ENCODE measurements at places on chromosomes 2 and 18. TPM values are rescaled to one million over a fixed set of nuclear protein-coding genes. Genes with fewer than 3 reads are reported as not detected.

FKBP1B gene
- total RNA-seq = 12.6 TPM

CSRNP3 gene
- 1.9 TPM for total RNA-seq

RGPD3 gene
- not detected for total RNA-seq

PAX8 gene
- not detected for total RNA-seq

NRP2 gene
- total RNA-seq = 58.4 TPM

C2orf92 gene
- 15.0 TPM for total RNA-seq

SERPINB11 gene
- total RNA-seq = not detected

UGT1A5 gene
- total RNA-seq = not detected

TFCP2L1 gene
- total RNA-seq = not detected

DNA sequence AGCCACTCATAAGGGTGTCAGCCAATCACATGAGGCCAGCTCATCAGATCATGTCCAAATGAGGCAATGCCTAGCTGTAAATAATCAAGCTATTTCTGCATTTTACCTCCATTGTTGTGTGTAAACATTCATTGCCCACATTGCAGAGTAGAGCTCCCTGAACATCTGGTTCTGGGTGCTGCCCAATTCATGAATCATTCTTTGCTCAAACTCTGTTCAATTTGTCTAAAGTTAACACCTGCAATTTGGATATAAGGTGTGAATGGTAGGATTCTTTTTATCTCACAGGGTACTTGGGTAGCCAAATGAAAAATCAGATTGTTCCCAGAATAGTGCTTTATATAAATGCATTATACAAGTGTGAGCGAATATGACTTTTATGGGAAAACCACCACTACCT is 345.5 kb upstream of the NT5C1B start:
- no peak for DNase-seq

DNA sequence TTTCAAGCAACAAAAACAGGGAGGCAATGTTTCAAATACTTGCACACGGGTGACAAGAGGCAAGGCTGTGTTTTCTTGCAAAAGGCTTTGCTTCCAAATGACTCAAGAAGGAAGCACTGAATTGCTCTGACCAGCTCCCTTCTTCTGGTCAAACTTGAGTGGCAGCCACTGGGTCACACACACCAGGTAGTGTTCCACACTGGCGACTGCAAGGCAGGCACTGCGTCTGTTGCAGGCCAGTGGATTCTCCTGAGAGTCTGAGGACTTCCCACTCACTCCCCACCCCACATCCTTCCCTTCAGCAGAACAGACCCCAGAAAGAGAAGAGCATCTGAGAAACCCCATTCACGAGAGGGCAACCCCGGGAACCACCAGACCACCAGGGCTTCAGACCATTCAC is 19.8 kb downstream of the PARD6G start:
- peak; percentile 63 for DNase-seq

DNA sequence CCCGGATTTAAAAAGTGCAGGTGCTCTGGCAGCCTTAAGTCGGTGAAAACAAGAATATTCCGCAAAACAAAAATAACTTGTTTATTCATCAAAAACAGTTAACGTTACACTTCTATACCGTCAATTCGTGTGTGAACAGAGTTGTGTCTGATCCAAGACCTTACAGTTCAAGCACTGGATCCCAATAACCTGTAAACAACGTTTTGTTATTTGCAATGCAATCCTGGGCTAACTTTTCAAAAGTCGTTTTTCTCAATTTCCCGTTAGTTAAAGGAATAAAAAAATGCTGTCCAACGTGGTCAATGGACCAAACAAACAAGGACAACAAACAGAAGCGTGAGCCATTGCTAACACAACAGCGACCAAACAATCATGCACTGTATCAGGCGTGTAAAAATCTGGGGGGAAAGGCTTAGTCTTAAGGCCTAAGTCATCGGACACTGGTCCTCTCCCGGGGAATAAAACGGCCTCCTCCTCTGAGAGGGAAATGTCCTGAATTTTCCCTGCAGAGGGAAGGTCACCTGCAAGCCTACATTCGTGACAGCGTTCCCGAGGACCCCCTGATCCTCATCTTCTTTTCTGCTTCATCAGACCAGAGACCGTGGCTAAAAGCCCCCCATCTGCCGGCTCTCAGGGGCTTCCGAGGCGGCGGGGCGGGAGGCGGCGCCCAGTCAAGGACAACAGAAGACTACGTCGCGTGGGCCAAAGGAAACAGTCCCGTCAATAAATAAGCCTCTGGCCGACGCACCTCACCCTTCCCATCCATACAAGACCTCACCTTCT is 490 bp downstream of the NDUFS1 start:
- DNase-seq = no peak

- DNase-seq = no peak
Observed at GRCh38 chr18:58831606-58832005, 33.1 kb upstream of the ZNF532 start.

- peak; percentile 73 for DNase-seq
Observed at GRCh38 chr2:113164215-113164929, 9.4 kb upstream of the PSD4 start.

- no peak for DNase-seq
Observed at GRCh38 chr18:64403784-64404503, 255.1 kb upstream of the LINC00305 start.

- DNase-seq = no peak
Observed at GRCh38 chr18:44876755-44877154, 196.1 kb downstream of the SETBP1 start.

DNA sequence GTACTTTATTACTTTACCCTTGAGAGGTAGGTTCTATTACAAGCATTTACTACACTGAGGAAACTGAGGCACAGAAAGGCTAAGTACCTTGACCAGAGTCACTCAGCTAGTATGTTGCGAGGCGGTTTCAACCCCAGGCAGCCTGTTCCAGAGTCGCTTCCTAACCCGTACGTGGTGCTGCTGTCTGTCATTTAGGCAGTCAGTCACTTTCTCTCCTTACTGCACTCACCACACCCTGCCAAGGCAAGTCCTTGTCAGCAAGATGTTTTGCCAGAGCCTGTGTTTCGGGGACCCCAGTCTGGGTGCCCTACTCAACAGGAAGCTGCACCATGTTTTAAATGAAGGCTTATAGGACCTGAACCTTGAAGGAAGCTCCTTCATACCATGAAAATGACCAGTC is 174.9 kb downstream of the TPGS2 start:
- no peak for DNase-seq

GRCh38 chr18:61606068-61606660 is 272.9 kb downstream of the CDH20 start:
- no peak for DNase-seq

DNA sequence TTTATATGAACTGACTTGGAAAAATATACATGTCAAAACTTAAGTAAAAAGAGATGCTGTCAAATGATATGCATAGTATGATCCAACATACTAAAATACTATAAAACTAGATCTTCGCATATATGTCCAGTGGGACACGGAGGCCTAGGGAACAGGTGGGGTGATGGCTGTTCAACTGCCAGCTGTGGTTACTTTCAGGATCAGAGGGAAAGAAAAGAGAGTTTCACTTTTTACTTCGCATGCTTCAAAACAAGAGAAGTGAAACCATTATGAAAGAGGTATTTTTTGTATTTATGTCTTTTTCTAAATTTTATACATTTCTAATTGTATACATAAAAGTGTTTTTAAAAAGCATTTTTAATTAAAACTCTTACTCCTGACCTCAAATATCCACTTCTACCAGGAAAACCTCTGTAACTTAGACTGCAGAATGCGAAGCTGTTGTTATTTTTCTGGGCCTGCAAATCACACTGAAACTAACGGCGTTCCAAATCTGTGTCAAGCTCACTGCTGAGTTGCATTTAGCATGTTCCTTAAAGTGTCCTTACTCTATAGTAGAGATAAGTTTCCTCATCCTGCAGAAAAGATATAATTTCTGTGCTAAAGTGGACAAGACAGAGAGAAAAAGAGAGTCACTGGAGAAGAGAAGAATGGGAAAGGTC is 97.8 kb upstream of the SLC35G4 start:
- no peak for DNase-seq

- no peak for DNase-seq
Observed at GRCh38 chr2:18325118-18325517, 235.3 kb downstream of the RDH14 start.

- no peak for DNase-seq
Observed at GRCh38 chr2:215498431-215498830, 62.6 kb upstream of the FN1 start.

- DNase-seq = peak; percentile 77
Observed at GRCh38 chr2:72154386-72154975, 6.8 kb upstream of the CYP26B1 start.

GRCh38 chr2:218910741-218911140 is 30.1 kb downstream of the WNT10A start:
- DNase-seq = no peak

- no peak for DNase-seq
Observed at GRCh38 chr2:122886479-122887145, 1131.2 kb downstream of the TSN start.

DNA sequence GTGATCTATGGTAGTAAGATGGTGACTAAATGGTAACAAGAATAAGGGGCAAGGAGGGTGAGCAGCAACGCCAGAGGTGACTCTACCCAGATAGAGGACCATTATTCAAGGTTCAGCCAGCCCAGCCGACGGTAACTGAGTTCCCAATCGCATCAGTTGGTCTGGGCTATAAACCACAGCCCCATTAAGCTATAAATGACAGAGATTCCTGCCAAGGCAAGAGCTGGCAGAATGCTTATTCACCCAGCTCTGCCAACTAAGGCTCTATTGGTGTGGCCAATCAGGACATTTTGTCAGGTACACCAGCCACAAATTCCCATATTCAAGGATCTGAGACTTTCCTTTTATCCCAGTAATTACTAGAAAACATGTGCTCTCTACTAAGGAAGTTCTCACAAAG is 3.6 kb downstream of the CHN1 start:
- DNase-seq = no peak

DNA sequence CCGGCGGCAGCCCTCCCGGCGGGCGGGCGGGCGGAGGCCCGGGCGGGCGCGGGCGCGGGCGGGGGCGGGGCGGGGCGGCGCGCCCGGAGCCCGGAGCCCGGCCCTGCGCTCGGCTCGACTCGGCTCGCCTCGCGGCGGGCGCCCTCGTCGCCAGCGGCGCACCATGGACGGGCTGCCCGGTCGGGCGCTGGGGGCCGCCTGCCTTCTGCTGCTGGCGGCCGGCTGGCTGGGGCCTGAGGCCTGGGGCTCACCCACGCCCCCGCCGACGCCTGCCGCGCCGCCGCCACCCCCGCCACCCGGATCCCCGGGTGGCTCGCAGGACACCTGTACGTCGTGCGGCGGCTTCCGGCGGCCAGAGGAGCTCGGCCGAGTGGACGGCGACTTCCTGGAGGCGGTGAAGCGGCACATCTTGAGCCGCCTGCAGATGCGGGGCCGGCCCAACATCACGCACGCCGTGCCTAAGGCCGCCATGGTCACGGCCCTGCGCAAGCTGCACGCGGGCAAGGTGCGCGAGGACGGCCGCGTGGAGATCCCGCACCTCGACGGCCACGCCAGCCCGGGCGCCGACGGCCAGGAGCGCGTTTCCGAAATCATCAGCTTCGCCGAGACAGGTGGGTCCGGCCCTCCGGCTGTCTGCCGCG is at the start of gene INHBB:
Gene INHBB, plus strand, starts transcription at position 111 of the 641 bp plus-strand sequence. Its CDS starts 53 bp downstream, at position 164.
- DNase-seq = no peak

DNA sequence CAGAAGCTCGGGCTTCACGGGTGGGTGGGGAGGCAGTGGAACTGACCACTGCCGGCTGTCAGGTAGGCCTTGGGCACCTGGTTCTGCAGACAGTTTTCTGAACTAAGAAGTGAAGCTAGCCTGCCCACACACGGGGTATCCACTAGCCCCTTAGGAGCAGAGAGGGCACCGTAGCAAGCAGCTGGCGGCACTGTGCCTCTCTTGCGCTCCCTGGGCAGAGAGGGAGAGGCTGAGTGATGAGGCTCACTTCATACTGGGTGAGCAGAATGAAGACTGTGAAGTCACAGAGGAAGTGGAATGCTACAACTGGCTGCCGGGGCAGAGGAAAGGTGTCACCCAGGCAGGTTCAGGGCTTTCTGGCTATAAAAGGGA is 753 bp downstream of the ITPRIPL1 start:
- DNase-seq = no peak
